ENCODE measurements at places on chromosomes 13 and 19. TPM values are rescaled to one million over a fixed set of nuclear protein-coding genes. Genes with fewer than 3 reads are reported as not detected.

- DNase-seq = no peak
These were observed 16.3 kb downstream of the LCP1 start for GRCh38 chr13:46165485-46166223.

Gene SIAH3
- total RNA-seq = 0.16 TPM

Gene ATP4B
- total RNA-seq = not detected

Gene PLVAP
- total RNA-seq = 23.6 TPM

Gene KLK8
- not detected for total RNA-seq

Gene ZNF426
- total RNA-seq = 29.8 TPM

DNA sequence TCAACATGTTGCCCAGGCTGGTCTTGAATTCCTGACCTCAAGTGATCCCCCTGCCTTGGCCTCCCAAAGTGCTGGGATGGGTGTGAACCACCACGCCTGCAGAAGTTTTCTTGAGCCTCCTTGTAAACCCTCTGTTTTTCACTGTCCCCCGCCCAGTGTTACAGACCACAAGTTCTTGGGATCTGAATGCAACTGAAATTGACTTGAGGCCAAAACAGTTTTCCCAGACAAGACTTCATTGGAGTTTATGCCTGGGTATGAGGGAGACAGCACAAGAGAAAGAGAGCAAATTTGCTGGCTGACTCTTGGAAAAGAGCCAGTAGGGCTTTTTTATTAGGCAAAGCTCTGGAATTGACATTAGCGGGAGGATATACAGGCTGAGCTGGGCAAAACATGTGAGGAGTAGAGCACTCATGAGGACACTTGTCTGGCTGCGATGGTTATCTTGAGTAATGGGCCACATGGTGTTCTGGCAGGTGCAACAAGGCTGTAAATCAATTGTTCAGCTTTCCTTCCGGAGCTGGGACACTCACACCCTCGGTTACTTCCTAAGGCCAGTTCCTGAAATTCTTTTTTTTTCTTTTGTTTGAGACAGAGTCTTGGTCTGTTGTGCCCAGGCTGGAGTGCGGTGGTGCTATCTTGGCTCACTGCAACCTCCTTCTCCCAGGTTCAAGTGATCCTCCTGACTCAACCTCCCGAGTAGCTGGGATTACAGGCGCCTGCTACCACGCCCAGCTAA, 12.7 kb upstream of the HNRNPL start:
- DNase-seq = peak; percentile 95

- peak; percentile 81 for DNase-seq
These were observed 2.0 kb downstream of the MISP start for GRCh38 chr19:752652-753517.

DNA sequence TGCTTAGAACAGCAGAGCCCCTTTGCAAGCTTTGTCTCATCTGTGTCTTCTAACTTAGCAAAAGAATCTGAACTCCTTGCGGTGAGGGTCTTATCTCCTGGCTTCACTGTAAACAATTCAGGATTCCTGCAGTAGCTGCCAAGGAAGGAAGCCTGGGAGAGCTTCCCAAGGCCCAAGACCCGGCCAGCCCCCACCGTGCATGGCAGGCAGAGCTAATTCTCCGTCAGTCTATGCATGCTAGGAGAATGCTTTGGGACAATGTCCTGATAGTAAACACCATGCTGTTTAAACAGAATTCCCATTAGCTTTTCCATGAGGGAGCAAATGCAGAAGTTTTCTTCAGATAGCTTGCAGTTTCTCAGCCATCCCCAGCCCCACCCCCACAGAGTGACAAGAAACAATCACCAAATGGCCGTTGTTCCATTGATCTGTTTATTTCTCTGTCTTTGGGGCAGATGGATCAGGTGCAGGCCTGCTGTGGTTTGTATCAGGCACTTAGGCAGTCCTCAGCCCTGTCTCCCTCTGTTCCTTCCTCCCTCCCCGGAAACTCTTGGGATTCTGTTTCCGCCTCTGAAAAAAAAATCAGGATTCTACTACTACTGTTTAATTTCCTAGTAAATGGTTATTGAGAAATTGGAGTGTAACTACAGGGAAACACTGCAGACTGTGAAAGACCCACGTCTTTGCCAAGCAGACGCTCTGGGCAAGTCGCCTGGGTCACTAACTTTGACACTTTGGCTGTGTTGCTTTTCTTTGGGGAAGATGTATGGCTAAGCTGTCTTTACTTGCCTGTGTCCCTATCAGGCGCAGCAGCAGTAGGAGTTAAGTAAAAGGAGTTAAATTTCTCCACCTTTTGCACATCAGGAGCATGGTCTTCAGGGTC, 40.7 kb upstream of the SPATA13 start:
- DNase-seq = no peak

Gene IGFL2
- not detected for total RNA-seq

Gene ZNF382
- 30.3 TPM for total RNA-seq

DNA sequence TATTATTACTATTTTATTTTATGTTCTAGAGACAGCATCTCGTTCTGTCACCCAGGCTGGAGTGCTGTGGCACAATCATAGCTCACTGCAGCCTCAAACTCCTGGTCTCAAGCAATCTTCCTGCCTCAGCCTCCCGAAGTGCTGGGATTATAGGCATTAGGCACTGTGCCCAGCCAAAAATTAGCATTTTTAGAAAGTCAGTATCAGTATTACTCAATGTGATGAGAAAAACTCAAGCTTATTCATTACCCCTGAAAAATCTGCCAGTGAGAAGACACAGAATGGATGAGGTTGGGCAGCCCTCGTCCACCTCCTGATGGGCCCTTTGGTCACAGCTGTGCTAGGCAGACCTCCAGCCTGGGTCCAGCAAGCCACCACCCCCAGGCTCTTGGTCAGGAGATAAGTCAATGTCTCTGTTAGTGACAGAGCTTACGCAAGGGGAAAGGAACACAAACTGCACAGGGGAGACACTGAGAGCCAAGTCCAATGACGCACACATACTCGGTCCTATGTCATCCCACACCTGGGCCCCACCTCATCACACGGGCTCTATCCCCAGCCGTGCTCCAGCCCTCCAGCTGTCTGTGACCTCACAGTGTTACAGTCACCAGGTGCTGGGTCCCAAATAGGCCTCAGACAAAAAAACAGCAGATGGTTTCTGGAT, 19.8 kb downstream of the PEPD start:
- no peak for DNase-seq

DNA sequence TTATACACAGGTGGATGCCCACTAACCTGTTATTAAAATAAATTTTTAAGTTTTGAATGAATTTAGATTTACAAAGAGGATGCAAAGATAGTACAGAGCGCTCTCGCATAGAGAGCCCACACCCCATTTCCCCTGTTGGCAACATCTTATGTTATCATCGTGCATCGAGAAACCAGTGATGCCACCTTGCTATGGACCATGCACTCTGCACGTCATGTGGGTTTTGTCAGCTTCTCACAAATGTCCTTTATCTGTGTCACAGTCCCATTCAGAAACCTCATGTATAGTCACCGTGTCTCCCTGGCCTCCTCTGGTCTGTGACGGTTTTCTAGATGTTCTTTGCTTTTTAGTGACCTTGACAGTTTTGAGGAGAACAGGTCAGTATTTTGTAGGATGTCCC, 60.0 kb downstream of the ING1 start:
- no peak for DNase-seq

Gene VSTM2B
- total RNA-seq = not detected

Gene ANGPTL4
- total RNA-seq = 1.3 TPM

GRCh38 chr13:73194310-73194709, 135.5 kb downstream of the KLF5 start:
- no peak for DNase-seq

DNA sequence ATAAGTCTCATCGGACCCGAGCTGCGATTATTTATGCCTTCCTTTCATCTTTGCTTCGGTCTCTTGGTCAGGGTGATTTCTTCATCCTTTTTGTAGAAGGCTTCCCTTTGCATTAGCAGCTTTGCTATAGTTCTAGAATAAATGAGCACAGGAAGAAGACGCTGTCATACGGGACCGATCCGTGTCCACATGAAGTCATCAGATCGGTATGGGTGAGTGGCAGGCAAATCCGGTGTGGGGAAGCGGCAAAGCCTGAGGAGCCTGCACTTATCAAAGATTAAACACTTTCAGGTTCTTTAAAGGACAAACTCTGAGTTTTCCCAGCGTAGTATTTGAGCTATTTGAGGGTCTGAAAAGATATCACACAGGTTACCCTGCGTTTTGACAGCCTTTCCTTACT, 119.3 kb downstream of the IRS2 start:
- no peak for DNase-seq

GRCh38 chr13:102277286-102277685, 124.6 kb downstream of the FGF14 start:
- DNase-seq = no peak

Gene CYP4F2
- total RNA-seq = not detected

DNA sequence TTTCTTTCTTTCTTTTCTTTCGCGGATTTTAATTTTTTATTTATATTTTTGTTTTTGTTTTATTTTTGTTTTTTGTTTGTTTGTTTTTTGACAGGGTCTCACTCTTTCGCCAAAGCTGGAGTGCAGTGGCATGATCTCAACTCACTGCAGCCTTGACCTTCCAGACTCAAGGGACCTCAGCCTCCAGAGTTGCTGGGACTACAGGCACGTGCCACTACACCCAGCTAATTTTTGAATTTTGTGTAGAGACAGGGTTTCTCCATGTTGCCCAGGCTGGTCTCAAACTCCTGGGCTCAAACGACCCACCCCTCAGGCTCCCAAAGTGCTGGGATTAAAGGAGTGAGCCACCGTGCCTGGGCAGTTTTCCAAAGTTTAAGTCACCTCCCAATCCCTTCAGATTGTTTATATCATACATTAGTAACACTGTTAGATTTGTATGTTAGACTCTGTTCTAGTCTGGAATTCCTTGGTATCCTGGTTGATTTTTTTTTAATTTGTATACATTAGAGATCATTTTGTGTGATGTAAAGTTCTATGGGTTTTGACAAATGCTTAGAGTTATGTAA, 597.3 kb downstream of the DCT start:
- no peak for DNase-seq

Gene PSG11
- not detected for total RNA-seq

Gene CLIP3
- total RNA-seq = 8.5 TPM

GRCh38 chr13:73055813-73056564, 2.8 kb upstream of the KLF5 start:
- DNase-seq = no peak

Gene SHANK1
- 4.3 TPM for total RNA-seq

Gene BRCA2
- 16.0 TPM for total RNA-seq

Gene CDC37
- 59.5 TPM for total RNA-seq

GRCh38 chr13:37295573-37295972, 190.1 kb upstream of the CSNK1A1L start:
- no peak for DNase-seq

DNA sequence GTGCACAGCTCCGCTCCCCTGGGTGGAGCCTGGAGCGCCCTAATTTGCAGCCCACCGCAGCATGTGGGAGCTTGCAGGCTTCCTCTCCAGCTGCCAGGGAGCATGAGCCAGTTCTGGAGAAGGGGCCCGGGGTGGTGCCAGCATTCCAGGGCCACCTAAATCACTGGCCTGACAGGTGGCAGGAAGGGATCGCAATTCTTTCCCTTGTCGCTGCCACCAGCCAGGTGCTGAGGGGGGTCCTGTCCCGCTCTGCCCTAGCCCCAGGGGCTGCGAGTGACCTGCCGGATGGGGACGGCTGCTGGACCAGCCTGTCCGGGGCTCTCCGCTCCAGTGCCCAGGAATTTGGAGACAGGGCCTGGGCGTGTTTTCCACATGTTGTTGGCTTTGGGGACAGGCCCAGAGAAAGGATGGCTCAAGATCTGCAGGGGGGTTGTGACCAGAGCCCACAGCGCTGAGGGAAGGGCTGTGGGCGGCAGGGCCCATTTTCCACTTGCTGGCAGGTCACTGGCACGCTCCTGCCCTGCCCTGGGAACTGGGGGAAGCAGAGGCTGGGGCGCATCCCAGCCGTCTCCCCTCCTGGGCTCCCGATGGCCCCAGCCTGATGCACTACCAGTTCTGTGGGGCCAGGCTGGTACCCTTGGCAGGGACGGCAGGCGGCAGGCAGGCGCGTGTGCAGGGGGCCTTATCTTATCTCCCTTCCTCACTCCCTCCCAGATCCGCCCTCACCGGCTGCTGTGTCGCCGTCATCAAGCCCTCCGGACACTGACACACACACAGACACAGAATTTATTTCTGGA, 9.5 kb downstream of the NDUFA11 start:
- DNase-seq = no peak

DNA sequence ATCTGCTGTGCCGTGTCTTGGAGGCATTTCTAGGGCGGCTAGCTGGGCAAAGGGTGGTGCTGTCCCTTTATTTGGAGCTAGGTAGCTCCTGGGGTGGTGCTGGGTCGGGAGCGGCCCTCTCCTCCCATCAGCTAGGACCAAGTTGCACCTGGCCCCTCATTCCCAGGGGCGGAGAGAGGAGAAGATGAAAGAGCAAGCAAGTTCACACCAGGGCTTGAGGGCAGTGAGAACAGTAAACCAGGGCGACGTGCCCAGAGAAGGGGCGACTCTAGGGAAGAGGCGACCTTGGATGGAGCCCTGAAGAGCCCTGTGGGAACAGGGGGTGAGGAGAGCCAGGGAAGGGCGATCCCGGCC, 17.0 kb upstream of the KCNN1 start:
- DNase-seq = no peak

DNA sequence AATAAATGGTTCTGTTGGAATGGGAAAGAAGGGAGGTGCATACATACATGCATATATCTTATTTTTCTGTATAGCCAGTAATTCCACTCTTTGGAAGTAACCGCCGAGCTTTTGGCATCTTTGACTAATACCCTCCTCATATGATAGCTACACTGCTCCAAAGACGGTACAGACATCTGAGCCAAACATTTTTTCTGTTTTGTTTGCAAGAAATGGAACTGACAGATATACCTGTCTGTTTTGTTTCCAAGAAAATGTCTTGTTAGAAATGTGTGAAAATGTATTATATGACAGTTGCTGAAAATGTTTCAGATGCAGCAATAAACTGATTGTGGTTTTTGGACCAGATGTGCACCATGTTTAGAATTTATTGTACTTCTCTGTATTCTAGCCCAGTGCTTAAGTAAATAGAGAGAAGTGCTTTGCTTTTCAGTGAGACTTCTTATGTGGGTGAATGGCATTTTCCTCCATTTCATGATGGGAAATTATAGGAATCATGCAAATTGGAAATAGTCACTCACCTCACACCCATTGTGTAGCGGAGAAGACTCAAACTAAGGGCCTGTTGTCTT, 396.9 kb downstream of the KCNRG start:
- no peak for DNase-seq

Gene NLRP5
- total RNA-seq = not detected

Gene CYSLTR2
- 1.4 TPM for total RNA-seq

Gene PSG7
- not detected for total RNA-seq

GRCh38 chr13:82747291-82747690, 1135.0 kb downstream of the SLITRK1 start:
- no peak for DNase-seq

DNA sequence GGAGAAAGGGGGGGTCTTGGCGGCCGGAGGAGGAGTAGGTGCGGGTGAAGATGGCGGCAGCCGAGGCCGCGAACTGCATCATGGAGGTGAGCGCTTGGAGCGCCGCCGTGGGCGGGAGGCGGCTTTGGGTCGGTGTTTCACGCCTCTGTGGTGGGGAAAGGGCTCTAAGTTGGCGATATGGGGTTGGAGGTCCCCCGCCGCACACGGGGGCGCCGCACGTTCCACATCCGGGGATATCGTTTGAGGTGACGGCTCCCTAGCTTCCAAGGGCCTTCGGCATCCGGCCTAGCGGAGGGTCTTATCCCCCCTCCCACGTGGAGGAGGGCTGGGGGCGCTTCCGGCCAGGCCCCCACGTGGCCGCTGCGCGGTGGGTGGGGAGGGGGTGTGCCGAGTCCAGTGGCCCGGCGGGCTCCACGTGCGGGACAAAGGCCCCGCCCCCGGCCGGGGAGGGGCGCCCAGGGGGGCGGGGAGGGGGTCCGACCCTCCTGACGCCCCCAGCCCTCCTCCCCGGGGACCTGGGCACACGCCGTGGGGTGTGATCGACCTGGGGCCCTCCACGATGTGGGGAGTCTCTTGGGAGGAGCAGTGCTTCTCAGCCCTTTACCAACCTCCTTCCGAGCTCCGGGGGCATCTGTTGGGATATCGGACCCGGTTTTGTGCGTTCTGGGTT, at the start of gene PRMT1:
Gene PRMT1 (plus strand): TSS at position 41 of the 670 bp plus-strand sequence. CDS start 10 bp downstream, at position 51.
- DNase-seq = no peak

All from urinary bladder (tissue), 4 donors.